Spinal cord (tissue), 10 donors: ENCODE measurements at places on chromosomes 3 and 15.

GRCh38 chr3:15345608-15346137, 13.3 kb upstream of the SH3BP5 start:
- DNase-seq = no peak

- DNase-seq = no peak
These were observed 137.1 kb upstream of the WNT5A start for GRCh38 chr3:55624238-55624637.

- no peak for DNase-seq
These were observed 930.2 kb upstream of the ALCAM start for GRCh38 chr3:104436506-104436905.

DNA sequence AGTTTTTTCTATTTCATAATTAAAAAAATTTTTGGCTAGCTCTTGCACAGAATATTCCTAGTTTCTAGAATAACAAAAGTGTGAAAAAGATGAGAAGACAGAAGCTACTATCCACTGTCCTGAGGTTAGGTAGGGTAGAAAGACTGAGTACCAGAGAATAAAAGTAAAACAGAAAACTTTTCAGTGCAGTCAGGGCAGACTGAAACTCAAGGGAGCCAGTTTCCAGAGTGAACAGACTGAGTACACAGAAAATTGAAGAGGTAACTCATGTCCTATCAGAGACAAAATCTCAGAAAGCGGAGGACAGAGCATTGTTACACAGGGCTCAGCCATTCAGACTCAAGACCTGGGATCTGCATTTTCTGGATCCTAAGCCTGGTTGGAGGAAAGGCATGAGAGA, 8.8 kb upstream of the FBXO40 start:
- DNase-seq = no peak

DNA sequence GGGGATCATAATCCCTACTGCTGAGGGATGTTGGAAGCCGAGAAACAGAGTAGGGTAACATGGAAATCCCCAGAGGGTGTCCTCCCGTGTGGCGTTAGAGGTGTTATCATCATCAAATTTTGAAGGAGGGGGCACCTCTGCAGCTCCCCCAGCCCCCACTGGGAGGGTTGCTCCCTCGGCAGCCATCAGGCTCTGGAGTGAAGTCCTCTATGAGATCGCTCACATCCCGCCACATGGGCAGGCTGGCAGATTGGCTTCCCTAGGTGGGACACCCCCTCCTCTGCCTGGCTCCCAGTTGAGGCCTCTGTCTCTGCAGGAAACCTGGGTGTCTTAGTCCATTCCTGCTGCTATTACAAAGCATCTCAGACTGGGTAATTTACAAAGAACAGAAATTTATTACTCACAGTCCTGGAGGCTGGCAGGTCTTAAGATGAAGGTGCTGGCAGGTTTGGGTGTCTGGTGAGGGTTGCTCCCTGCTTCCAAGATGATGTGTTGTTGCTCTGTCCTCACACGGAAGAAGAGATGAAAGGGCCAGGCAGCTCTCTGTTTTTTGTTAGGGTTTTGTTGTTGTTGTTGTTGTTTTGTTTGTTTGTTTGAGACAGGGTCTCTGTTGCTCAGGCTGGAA, 120.5 kb downstream of the NUP210 start:
- DNase-seq = no peak

- DNase-seq = no peak
These were observed 266.5 kb downstream of the ADAMTS17 start for GRCh38 chr15:100075229-100075628.

DNA sequence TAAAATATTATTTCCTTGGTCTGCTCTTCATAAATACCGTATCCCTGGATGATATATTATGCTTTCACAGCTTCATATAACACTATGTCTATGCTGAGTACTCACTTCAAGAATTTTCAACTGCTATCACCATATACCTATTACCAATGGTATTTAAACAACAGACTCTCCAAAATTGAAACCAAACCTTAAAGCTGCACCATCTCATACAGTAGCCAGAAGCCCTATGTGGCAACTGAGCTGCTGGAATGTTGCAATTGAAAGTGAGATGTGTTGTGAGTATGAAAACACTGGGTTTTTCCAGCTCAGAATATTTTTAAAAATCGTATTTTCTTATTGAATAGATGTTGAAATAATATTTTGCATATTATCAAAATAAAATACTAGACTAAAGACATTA, 130.1 kb upstream of the GOLGA6L6 start:
- no peak for DNase-seq

GRCh38 chr3:142279965-142280590, 54.7 kb upstream of the GK5 start:
- DNase-seq = peak; percentile 44

DNA sequence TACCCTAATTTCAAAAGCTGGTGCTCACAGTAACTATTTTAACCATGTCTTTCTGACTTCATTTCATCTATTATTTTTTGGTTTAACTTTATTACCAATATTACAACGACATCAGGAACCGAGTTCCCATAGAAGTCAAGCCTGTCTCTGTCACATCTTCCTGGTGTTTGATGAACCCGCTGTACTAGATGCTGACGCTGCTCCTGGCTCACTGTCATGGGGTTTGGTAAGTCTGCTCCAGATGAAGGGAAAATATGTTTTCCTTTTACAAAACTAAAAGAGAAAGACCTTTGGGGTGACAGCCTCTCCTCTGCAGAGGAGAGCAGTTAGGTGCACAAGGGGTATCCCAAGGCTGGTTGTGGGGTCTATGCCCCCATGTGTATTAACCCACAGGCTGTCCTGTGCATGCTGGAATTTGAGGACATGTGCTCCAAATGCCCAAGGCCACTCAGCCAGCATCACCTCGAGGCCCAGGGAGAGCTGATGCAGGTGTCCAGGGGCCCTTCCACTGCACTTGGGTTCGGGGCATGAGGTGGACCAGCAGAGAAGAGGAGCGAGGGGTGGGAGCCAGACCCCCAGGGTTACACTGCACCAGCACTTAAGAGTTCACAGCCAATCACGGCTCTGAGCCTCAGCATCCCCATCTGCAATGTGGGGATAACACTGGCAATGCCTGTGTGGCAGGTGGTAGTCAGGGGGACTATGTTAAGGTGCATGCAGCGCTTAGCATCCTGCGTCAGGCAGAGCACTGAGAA, 62.2 kb downstream of the ATP10A start:
- no peak for DNase-seq

GRCh38 chr3:135918600-135918999, 46.9 kb upstream of the PPP2R3A start:
- no peak for DNase-seq

DNA sequence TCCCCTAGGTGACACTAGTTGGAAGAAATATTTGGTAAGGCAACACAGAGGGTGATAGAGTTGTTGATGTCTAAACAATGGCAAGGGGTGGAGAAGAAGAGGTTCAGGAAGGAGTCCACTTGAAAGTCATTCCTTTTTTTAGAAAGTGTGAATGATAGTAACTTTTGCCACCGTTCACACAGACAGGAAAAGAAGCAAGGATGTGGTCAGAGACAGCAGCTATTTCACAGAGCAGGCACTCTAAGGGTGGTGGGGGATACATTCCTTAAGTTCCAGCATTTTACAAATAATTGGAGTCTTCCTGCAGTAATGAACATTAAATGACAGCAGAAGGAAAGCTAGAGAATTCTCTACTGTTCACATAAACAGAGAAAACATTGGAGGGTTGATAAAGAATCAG, 75.4 kb upstream of the ZNF385D start:
- DNase-seq = no peak

GRCh38 chr3:46236294-46237054, 5.8 kb upstream of the CCR3 start:
- no peak for DNase-seq

DNA sequence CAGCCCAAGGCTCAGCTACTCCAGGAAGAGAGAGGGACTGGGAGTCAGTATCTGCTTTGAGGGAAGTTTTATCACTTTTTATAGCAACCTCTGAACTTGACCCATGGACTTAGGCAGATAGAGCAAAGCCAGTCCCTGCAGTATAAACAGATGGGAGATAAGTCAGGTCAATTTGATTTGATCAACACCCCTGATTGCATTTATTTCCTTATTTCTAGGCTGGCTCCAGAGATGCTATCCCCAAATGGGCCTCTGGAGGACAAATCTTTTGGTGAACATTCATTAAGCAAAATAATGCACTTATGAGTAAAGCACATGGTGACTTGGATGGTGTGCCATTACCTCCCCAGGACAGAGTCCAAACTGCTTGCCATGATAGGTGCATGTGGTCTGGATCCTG, 8.9 kb upstream of the IDH3A start:
- DNase-seq = no peak

DNA sequence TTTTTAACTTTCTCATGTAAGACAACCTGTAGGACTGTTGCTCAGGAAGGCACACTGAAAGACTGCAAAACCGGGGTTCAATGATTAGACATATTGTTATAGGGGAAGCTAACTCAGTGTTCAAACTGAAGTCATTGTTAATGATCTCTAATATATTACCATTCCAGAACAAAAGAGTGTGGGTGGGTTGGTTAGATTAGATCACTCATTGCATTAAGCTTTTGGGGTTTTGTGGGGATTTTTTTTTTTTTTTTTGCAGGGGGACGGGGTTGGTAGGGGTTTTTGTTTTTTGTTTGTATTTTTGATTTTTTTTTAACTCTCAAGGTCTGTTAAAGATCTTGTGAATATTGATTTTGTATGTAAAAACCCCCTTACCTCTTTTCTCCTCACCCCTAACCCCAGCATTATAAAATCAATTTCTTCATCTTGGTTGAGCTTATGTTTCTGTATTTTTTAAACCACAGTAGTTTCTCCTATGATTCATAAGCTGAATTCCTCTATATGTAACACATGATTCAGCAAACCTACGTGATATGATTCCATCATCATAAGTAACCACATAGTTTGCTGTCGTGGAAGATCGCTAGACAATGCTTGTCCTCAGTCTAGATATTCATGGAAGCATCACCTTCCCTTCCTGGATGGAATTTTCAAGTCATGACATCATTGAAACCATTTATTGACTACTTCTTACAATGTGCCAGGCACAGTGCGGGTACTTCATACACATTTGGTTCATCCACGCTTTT, 544.1 kb upstream of the MDFIC2 start:
- DNase-seq = no peak

DNA sequence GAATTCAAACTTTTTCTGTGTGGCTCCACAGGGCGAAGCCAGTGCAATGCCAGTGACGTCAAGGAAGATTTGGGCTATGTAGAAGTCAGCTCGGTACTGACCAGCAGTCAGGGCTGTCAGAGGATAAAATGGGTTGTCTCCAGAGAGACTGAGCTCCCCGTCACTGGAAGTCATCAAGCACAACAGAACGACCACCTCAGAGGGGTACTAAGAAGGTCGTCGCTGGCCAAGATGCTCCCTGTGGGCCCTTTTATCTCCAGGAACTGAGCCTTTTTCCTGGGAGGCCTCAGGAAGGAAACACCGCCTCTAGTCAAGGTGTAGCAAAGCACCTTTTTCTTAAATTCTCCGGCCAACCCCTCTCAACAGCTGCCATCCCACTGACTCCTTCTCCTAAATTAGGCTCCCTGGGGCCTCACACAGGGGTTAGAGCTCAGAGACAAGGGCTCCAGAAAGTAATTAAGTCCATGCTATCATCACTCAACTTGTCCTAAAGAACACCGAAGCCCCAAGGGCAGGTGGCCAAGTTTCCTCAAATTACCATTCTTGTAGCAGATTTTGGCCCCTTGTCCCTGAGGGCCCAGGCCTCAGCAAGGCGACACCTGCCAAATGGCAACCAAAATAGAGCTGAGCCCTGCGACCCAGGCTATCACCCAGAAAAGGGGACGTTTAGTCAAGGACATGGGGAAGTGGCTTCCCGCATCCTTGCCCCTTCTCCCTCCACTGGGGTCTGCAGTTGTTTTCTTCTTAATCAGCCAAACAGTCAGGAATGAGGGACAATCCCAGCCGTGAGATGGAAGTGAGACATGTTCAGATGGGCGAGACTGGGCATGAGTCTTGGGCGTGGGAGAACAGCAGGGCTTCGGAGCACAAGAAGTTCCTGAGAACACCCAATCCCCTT, 48.0 kb downstream of the SSUH2 start:
- DNase-seq = no peak

DNA sequence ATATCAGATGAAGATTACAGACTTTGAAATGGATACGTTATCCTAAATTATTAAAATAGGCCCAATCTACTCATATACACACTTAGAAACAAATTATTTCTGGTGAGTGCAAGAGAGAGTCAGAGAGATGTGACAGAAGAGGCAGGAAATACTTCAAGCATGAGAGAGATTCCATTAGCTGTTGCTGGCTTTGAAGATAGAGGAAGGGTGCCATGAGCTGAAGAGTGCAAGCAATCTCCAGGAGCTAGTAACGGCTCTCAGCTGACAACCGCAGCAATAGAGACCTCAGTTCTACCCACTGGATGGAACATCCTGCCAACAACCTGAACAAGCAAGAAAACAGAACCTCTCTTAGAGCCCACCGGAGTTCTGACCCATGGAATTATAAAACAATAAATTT, 270.7 kb upstream of the SLITRK3 start:
- no peak for DNase-seq
